ENCODE measurements at places on chromosomes 1 and 21.

- DNase-seq = peak; percentile 25
These were observed 6.9 kb upstream of the IL22RA1 start for GRCh38 chr1:24149866-24150233.

- no peak for DNase-seq
These were observed 1111.7 kb upstream of the B3GALT2 start for GRCh38 chr1:194298007-194298598.

DNA sequence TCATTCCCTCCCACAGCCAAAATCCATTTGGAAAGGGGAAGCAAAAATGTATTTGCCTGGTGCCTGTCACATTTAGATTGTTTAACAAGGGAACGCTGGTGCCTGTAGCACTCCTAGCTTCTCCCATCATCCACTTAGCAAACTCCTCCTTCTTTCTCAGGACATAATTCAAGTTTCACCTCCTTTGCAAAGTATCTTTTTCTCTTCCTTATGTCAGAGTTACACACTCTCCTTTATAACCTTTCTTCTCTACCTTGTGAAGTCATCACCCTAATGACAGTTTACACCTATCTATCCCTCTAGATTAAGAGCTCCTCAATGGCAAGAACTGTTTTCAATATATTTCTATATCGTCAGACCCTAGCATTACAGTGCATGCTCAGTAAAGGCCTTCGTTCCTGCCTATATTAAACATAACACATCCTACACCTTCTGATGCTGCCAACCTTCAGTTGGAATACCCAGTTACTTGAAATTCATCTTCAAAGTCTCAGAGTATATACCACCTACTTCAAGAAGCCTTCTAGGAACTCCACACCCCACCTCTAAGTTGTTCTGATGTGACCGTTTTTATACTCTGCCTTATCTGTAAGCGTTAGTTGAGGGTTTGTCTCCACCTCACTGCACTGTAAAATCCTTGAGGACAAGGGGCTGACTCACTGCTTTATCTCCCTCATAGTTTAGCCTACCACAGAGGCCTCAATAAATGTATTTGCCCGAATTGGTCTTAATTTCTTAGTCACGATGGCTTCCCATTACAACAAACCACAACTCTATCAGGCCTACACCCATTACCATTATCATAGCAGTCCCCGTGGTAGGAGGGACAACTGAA, 1.0 kb upstream of the EPS15 start:
- DNase-seq = no peak

DNA sequence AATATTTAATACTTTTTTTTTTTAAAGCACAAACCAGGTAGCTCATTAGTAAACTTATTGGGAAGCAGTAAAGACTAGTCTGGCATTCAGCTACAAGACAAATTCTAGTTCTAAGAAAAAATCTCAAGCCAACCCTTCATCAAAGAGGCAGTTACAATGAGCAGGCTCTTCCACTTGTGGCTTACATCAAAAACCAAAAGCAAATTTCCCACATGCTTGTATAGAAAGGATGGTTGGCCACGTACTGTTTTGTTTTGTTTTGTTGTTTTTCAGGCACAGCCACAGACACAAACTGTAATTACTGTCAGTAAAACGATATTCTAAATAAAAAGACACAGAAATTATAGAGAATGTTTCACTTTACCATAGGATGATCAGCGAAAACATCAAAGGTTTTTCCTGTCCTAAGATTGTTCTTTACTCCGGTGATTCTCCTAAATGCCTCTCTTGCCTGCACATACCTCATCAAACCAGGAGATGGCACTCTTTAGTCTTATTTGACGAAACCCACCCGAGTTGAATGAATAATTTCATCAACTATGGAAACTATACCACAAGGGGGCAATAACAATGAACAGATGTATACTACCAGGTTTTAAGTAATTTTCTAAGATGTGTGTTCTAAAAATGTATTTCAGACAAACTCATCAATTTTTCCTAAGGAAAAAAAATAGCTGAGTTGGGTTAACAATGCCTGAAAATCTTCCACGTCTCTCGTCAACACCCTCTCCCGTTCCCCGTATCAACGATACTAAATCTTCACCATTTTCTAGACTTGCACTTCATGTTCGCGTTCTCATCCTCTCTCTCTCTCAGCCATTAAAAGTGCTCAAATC, 26.9 kb downstream of the RPL5 start:
- peak; percentile 36 for DNase-seq

DNA sequence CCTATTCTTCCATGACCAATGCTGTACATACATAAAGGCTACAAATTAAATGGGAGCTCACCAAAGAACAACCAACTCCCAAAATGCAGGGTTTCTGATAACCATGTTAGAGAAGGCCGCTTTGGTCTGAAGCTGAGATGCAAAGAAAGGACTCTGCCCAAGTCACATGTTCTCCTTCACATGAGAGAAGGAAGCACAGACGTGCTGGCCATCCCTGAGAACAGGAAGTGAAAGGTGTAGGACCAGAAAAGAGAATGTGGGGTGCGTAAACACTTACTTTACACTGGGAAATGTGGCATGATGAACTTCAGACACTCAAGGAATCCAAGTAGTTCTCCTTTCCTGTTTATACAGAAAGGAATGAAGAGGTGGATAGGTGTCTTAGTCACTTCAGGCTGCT, 31.7 kb upstream of the TADA1 start:
- no peak for DNase-seq

Measured in activated CD8-positive, alpha-beta memory T cell treated with anti-CD3 and anti-CD28 coated beads for 4 hours (primary cell).